ENCODE measurements at places on chromosomes 7 and 10.
A peak's percentile ranks its signal among the peaks of the same experiment; 100 is the strongest.

GRCh38 chr7:94584113-94584512 lies 71.8 kb downstream of the SGCE start:
- DNase-seq: no peak

GRCh38 chr10:5163487-5163886 lies 21.5 kb downstream of the AKR1C8 start:
- no peak for DNase-seq

- no peak for DNase-seq
Measured at GRCh38 chr7:129134356-129134987, 10.0 kb upstream of the TSPAN33 start.

DNA sequence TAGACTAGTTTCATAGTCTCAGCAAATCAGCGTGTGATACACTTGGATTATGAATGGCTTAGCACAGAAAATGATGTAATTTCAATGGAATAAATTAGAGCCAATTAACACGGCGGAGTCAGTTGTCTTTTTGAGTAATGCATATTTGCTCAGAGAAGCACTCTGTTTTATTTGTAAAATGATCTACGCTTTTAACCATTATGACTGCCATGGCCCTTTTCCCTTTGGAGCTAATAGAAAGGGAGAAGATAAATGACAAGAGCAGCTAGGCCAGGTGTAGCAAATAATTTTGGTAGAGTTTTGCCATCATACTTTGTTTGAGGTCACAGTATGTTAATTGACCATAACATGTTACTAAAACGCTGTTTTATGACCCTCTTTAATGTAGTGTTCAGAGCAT lies 86.8 kb downstream of the GPR158 start:
- no peak for DNase-seq

DNA sequence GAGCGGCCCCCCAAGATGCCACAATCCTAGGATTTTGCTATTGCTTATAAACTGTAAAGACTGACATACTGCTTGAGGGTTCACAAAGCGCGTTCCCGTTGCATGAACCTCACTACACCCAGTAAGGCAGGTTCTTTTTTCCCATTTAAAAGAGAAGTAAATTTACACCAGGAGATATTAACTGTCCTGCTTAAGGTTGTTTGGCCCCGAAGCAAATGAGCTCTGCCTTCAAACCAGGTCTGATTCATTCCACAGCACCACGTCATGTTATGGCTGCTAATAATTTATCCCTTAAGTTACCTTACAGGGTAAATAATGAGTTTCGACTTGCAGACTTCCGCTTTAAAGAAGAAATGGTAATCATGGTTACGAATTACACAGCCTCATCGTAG lies 559 bp upstream of the FKBP14 start:
- peak; percentile 72 for DNase-seq

- DNase-seq: no peak
Measured at GRCh38 chr7:138021889-138022288, 20.0 kb upstream of the CREB3L2 start.

DNA sequence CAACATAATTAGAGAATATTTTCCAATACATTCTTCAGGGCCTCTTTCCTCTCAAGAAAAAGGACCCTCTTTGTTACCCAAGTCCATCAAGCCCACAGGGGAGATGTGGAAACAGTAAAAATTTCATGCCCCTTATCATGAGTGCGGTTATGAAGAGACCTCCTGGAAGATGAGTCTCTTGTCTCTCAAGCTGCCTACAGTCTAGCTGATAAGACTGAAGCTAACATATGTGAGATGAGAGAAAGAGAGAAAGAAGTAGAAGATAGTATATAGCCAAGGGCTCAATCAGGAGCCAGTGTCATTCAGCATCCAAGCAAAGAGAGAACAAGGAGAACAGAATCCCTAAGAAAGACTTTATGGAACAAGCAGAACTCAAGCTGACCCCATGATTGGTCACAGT lies 75.9 kb upstream of the CABCOCO1 start:
- no peak for DNase-seq

DNA sequence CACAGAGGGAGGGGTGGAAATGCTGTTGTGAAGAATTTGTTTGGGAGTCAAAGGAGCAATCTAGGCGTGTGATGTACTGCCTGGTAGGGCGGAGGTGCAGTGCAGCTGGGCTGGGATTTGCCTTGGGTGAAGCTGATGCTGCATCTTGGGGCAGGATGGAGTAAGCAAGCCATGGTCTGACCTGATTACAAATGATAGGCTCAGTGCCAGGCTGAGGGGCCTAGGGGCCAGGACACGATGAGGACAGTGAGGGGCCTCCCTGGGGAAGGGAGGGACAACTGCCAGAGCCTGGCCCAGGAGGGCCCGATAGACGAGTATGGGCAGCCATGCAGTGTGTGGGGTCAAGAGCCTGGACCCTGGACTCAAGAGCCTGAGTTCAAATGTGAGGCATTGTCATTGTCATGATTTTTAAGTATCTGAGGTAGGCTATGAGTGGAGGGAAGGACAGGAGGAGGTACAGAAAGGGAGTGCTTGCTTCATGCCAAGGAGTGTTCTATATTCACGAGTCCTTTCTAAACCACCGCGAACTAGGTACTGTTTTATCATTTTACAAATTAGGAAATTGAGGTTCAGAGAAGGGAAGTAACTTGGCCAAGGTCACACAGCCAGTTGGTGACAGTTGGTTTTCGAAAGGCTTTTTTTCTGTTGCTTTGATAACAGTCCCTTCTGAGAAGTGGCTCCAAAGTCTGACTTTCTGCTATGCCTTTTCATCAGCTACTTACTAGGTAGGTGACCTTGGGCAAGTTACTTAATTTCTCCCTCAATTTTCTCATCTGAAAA lies 29.7 kb downstream of the HIF1AN start:
- DNase-seq: no peak

DNA sequence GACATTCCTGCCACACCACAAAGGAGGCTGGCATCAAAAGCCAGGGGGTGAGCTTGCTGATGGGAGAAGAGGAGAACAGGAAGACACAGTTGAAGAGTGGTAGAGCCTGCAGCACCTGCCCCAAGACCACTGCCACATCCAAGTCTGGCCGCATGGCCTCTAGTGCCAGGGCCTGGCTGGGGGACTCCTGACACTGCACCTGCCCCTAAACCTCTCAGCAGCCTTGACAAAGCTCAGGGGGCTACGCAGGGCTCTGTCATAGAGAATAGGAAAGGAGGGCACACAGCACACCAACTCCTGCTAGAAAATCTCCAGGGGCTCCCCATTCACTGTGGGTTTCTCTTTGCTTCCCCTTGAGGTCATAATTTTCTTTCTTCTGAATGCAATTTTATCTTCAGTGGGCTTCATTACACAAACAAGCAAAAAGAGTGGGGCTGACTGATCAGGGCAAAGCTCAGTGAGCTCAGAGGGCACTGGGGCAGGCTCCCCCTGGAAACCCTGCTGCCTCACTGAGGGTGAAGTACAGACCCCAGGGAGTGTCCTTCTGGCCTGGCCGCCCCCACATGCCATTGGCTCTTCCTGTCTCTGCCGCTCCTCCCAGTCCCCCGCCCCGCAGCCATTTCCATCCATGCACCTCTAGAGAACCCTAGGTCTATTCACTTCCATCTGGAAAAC lies 37.2 kb downstream of the VOPP1 start:
- DNase-seq: peak; percentile 92

- DNase-seq: no peak
Measured at GRCh38 chr7:111074071-111074747, 16.7 kb upstream of the LRRN3 start.

DNA sequence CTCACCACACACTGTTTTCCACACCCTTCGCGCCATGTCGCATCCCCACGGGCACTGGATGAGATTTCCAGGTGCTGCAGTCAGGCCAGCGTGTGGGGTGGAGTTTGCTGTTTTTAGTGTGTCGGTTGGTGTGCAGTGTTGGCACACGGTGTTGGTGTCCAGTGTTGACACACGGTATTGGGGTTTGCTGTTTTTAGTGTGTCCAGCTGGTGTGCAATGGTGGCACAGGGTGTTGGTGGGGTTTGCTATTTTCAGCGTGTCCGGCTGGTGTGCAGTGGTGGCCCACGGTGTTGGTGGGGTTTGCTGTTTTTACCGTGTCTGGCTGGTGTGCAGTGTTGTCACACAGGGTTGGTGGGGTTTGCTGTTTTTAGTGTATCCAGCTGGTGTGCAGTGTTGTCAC lies 20.1 kb upstream of the PRKAR1B start:
- no peak for DNase-seq

GRCh38 chr10:61960396-61961120 lies 59.1 kb downstream of the ARID5B start:
- DNase-seq: no peak

GRCh38 chr10:1734288-1734687 lies 3.0 kb downstream of the ADARB2 start:
- no peak for DNase-seq

GRCh38 chr7:110061387-110061786 lies 1029.5 kb upstream of the LRRN3 start:
- DNase-seq: peak; percentile 40

DNA sequence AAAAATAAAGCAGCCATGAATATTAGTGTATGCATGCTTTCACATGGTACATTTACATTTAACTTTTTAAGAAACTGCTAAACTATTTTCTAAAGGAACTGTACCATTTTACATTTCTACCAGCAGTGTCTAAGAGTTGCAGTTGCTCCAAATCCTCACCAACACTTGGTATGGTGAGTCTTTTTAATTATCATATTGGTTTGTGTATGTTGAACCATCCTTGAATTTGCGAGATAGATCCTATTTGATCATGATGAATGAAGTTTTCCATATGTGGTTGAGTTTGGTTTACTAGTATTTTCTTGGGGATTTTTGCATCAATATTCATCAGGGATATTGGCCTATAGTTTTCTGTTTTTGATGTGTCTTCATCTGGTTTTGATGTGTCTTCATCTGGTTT lies 1057.2 kb downstream of the LRMDA start:
- DNase-seq: no peak

GRCh38 chr7:70044064-70044463 lies 445.8 kb downstream of the AUTS2 start:
- DNase-seq: no peak

GRCh38 chr7:1665549-1666316 lies 4.3 kb upstream of the ELFN1 start:
- DNase-seq: no peak

DNA sequence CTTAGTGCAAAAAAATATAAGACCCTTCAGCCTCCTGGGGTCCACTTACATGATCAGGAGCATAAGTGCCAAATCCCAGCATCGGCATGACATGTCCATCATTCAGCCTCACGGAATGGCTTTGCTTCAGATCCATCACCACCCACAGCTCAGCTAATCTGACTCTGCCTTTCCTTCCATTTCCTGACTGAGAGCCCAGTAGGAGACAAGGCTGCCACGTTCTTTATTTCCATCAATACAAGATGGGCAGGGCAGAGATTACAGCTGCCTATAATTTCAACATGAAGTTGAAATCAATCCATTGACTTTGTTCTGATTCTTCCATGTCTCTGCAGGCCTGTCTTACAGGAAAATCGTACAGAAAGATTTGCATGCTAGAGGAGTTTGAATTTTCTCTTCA lies 76.4 kb upstream of the UCN3 start:
- DNase-seq: no peak

DNA sequence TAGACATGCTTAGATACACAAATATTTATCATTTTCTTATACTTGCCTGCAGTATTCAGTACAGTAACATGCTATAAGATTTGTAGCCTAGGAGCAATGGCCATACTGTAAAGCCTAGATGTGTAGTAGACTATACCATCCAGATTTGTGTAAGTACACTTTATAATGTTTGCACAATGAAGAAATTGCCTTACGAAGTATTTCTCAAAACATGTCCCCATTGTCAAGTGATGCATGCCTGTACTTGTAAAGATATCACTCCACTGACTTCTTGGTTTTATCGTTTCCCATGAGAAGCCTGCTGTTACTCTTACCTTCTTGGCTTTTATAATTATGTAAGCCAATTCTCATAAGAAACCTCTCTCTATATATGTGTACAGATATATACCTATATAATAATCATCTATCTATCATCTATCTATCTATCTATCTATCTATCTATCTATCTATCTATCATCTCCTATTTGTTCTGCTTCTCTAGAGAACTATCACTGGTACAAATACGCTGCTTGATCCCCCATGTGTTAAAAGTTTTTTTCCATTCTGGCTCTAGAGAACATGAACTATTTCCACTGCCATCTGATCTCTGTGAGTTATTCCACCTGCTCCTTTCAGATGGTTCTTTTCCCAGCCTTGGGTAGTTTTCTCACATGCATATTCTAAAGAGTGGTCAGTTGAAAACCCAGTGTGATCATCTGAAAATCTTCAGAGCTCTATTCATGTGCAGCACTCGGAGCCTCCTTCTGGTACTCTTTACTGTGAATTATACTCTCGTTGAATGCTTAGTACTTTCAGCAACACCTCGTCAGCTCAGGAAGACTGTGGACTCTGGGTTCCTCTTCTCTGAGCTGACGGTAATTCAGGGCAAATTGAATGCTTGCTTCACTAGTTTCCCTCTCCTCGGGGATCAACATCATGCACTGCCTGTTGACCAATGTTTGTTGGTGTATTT lies 14.5 kb upstream of the VCL start:
- no peak for DNase-seq

DNA sequence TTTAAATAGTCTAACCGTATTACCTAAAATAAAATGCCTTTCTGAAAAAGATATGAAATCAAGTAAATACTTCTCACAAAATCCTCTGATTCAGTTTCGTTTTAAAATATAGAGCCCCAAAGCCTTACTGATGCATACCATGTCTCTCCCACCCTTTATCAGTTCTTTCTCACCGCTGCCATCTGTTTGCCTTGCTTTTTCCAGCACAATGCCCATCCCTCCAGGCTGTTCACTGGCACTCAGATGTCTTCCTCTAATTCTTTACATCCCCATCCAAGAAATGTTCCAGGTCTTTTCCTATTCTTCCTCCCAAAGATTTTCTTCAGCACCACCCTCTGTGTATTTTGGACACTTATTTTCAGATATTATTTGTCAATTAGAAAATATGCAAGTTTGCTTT lies 116.5 kb upstream of the LRRN3 start:
- no peak for DNase-seq

GRCh38 chr7:34015651-34016050 lies 110.3 kb downstream of the BMPER start:
- no peak for DNase-seq

DNA sequence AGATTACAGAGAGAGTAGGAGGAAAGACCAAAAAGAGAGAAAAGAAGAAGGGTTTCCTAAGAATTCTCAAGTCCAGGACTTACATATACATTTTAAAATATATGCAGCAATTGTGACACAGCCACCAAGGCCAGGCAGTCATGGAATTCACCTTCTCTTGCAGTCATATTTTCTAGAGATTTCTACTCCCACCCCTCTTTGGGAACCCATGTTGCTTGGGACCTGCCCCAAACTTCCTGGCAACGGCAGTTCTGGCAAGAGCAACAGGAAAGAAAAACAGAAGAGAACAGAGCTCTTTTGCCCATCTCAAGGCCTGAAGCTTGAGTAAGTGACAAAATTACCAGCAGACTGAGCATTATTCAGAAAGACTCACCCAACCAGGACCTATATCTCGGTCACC lies 128.3 kb upstream of the ASAH2 start:
- DNase-seq: no peak

DNA sequence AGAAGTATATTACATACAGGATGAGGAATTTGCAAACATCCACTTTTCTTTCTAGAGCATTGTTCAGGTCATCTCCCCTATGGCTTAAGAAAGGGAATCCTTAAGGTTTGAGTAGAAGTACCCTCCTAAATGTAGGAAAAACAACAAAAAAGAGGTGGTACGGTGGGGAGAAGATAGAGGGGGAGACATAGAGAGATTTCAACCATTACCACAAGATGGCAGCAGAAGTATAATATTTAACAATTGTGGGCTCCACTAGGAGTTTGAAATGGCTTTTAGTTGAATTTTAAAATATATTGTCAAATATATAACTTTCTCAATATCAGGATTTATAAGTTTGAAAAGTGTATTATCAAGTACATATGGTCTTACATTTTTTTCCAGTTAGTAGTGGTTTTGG lies 72.7 kb upstream of the PRKG1 start:
- DNase-seq: no peak

Data from GM12865 (cell line).